ENCODE measurements at places on chromosomes 11 and 22.

DNA sequence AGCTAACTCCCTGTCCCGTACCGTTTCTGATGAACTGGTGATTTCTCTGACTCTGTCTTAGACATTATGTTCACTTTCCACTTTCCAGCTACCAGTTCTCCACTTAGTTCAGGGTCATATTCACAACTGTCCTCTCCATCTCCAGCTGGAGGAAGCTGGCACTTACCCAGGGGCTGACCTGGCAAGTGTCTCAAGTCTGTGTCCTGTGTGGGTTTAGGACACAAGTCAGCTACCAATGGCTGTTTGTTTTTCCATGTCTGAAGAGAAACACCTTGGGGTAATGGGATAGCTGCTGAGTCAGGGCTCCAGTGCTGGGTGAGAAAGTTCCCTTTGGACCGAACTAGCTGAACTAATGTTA lies 134.4 kb downstream of the CSNK2A3 start:
- no peak for DNase-seq

DNA sequence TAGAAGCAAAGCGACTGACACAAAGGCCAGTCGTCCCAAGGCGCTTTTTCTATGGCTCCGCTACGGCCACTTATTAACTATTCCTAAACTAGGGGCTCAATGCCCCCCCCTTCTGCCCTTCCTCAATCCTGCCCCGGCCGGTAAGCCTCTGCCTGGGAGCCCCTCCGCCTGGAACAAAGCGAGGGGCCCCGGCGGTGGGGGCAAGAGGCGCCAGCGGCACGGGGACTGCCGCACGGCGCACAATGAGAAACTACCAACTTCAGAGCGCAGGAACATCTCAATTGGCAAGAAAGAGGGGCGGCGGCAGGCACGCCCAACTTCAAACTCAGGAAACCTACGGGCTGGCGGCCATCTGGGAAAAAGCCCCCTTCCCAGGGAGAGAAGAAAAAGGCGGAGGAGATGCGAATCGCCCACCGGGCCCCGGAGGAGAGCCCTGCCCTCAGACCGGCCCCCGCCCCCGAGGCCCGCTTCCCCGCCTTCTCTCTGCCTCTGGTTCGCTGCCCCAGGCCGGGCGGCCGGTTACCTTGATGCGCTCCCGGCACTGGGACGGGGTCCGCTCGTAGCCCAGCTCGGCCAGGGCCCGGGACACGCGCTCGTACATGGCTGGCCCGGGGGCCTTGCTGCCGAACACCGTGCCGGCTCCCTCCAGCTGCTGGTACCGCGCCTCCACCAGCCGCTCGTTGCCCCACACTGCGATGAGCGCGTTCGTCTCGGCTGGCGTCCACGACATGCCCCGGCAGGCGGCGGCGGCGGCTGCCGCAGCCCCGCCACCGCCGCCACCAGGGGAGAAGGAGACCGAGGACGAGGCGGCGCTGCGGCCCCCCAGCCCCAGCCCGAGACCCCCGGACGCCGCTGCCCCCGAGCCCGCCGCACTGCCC lies 619 bp downstream of the MSANTD2 start:
- peak; percentile 15 for DNase-seq

- no peak for DNase-seq
Measured at GRCh38 chr11:13216019-13216710, 61.4 kb upstream of the BMAL1 start.

DNA sequence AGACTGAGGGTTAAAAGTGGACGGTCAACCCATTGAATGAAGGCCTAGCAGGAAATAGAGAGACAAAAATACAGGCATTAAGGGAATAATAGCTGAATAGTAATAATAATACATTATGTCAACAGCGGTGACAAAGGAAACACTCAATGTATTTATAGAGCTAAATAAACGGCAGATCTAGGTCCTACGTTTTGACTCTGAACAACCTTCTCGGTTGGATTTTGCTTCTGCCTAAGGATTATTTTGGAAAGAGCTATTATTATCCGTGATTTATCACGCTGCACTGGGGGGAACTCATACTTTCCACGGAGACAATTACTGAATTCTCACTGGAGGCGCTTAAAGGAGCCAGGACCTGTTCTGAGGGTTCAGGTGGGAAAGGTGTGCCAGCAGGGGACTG lies 118.2 kb upstream of the KIRREL3 start:
- no peak for DNase-seq

- DNase-seq = no peak
Measured at GRCh38 chr11:107011977-107012376, 6.3 kb downstream of the GUCY1A2 start.

DNA sequence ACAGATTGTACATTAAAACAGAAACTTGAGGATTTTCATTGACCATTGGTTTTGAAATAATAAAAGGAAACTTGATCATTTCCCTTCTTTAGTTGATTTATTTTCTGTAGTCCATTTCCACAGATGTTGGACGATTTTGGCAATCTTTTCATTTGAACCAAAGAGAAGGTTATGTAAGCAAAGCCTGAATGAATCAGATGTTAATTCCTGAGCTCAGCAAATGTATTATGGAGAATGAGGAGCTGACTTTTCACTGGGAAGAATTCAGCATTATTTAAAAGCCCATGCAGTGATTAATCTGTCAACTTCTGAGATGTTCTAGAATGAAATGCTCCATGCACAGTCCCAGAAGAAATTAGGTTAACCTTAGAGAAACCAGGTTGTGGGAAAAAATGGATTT lies 29.0 kb downstream of the ELMOD1 start:
- DNase-seq = no peak

GRCh38 chr11:68017980-68018729 lies 8.0 kb downstream of the ALDH3B1 start:
- no peak for DNase-seq

GRCh38 chr22:25555586-25555985 lies 8.9 kb upstream of the GRK3 start:
- no peak for DNase-seq

DNA sequence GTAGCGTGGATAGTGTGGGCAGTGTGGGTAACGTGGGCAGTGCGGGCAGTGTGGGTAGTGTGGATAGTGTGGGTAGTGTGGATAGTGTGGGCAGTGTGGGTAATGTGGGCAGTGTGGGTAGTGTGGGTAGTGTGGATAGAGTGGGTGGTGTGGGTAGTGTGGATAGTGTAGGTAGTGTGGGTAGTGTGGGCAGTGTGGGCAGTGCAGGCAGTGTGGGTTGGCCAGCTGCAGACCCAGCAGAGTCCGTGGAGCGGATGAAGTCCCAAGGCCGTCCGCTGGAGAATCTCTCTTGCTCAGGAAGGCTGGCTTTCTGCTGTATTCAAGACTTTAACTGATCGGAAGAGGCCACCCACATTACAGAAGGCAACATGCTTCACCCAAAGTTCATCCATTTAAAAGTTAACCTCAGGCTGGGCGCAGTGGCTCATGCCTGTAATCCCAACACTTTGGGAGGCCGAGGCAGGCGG lies 26.1 kb upstream of the KRTAP5-6 start:
- DNase-seq = no peak

DNA sequence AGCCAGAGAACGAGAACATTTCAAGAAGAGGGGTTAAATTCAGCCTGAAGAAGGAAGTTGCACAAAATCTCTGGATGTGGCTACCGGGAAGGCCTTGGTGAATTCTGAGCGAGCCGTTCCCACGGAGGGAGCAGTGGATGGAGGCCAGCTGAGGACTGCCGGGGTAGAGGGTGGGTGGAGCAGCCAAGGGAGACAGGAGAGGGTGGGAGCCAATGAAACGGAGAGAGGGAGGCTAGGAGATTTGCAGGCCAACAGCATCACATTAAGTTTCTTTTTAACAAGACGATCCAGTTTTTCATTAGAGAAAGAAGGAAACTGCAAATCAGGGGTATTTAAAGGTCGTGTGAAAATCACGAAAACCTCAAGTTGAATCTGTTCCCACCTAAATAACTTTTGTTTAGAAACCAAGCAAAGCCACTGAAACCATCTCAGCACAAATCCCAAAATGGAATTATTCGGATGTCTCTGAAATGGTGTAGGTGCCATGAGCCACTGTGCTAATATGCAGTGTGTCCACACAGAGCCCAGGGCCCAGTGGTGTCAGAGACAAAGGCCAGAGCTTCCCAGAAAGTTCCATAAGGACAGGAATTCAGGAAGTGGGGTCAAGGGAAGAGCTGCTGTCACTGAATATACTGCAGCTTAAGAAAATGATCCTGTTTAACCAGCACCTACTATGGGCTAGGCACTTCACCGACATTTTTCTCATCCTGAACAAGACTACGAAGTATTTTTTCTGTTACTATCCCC lies 59.7 kb upstream of the SLC35C1 start:
- DNase-seq = no peak

GRCh38 chr11:66868726-66869566 lies 12.1 kb downstream of the LRFN4 start:
- DNase-seq = peak; percentile 49

GRCh38 chr11:82174610-82175009 lies 559.1 kb downstream of the FAM181B start:
- no peak for DNase-seq

- no peak for DNase-seq
Measured at GRCh38 chr11:119885861-119886567, 157.0 kb upstream of the NECTIN1 start.

- peak; percentile 64 for DNase-seq
Measured at GRCh38 chr11:61567286-61568061, 13.4 kb downstream of the SYT7 start.

GRCh38 chr11:72069200-72069599 lies 11.1 kb downstream of the NUMA1 start:
- no peak for DNase-seq

- no peak for DNase-seq
Measured at GRCh38 chr11:84261707-84262106, 975.5 kb upstream of the CCDC90B start.

- no peak for DNase-seq
Measured at GRCh38 chr11:70876685-70877084, 375.7 kb downstream of the SHANK2 start.

- DNase-seq = no peak
Measured at GRCh38 chr11:61092908-61093763, 9.2 kb upstream of the CD5 start.

GRCh38 chr22:20290578-20291248 lies 22.6 kb upstream of the RTN4R start:
- DNase-seq = no peak

- no peak for DNase-seq
Measured at GRCh38 chr11:119373059-119373920, 8.2 kb downstream of the USP2 start.

DNA sequence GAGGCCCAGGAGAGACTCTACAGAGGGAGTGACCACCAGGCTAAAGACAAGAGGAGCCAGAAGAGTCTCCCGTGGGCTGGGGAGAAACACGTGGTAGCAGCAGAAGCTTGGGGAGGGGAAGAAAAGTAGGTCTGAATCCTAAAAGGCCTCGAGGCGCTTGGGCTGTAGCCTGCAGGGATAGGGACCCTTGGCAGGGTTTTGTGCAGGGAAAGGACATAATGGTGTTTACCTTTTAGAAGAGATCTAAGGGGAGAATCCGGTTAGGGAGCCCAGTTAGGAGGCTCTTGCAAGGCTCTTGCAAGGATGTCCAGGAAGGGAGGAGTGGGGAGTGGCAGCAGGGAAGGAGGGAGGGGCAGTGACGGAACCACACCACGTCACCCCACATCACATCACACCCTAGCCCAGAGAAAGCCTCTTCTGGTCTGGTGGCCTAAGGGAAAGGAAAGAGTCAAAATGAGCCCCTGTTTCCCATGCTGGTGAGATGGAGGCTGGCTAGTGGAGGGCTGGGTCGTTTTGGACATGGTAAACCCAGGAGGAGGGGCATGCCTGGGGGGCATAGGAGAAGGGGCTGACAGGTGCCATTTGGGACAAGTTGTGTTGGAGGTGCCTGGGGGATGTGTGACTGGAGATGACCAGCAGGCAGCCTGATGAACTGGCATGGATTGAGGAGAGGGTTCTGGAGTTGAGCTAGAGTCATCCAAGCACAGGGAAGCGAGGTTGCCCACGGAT lies 6.2 kb upstream of the FAM83F start:
- no peak for DNase-seq

DNA sequence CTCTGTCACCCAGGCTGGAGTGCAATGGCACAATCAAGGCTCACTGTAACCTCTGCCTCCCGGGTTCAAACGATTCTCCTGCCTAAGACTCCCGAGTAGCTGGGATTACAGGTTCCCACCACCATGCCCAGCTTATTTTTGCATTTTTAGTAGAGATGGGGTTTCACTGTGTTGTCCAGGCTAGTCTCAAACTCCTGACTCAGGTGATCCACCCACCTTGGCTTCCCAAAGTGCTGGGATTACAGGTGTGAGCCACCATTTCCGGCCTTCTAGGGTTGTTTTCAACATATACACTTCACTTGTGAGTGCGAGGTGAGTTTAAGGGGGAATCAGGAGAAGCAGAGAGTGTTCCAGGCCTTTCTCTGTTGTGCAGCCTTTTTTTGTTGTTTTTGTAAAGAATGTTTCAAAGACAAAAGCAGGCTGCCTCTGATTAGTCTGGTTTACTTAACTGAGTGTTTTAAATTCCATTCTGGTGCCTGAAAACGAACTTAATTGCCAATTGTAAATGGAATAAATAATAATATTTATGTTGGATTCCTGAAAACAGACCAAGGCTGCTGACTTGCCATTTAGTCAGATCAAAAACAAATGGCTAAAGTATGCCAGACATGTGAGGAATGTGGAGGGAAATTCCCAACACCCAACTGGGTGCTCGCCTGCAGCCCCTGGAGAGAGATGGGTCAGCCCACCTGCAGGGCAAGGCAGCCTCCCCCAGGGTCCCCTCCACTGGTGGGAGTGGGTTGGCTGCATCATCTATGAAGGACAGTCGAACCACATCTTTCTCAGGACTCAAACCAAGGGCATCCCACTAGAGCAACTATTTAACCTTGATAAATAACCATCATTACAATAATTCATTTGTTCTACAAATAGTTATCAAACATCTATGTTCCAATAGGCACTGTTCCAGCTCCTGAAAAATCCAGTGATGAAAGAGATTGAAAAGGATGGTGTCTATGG lies 4.6 kb upstream of the RANGAP1 start:
- no peak for DNase-seq

- no peak for DNase-seq
Measured at GRCh38 chr11:36499315-36499714, 10.8 kb downstream of the TRAF6 start.

DNA sequence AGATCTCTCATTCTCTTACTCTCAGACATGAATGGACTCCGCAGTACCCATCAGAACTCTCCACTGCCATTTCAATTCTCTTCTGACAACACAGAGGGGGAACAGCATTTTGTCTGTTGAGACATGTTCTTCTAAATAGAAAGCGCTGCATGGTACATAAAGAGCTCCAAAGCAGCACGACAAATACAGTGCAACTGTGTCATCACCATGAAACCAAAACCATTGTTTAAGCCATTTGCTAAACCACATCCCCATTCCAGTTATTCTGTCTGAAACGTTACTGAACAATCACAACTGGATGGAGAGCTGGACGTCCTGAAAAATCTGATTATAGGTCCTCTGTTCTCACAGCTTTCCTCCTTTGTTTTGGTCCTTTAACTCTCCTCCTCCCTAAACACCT lies 17.9 kb upstream of the TENM4 start:
- DNase-seq = no peak

GRCh38 chr11:116037861-116038260 lies 533.6 kb upstream of the CADM1 start:
- DNase-seq = no peak

GRCh38 chr11:94168882-94169281 lies 40.2 kb downstream of the PANX1 start:
- DNase-seq = no peak

GRCh38 chr11:78400702-78401101 lies 16.9 kb downstream of the GAB2 start:
- DNase-seq = no peak

GRCh38 chr22:38973289-38974169 lies 8.6 kb upstream of the APOBEC3B start:
- DNase-seq = no peak

Measured in stimulated activated CD8-positive, alpha-beta memory T cell treated with anti-CD3 and anti-CD28 coated beads, Interleukin-15, amount 100 ng/mL, for 24 hours (primary cell).